Coronary artery (tissue), 2 donors: ENCODE measurements at places on chromosomes 5 and 9.

DNA sequence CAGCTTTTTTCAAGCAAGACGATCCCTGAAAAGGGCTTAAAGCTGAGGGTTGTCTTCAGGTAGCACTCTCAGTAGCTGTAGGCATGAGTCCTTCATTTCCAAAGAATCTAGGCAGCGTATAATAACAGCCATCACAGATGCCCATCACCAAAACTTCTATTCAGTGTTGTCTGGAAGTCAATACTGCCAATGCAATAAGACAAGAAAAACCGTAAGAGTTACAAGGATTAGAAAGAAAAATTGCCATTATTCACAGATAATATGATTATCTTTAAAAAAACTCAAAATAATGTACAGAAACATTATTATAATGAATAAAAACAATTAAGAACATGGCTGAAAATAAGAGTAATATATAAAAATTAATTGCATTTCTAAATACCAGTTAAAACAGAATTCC is 208.2 kb upstream of the ADRA1B start:
- no peak for DNase-seq

GRCh38 chr9:126219166-126219565 is 107.5 kb upstream of the MVB12B start:
- DNase-seq = no peak

DNA sequence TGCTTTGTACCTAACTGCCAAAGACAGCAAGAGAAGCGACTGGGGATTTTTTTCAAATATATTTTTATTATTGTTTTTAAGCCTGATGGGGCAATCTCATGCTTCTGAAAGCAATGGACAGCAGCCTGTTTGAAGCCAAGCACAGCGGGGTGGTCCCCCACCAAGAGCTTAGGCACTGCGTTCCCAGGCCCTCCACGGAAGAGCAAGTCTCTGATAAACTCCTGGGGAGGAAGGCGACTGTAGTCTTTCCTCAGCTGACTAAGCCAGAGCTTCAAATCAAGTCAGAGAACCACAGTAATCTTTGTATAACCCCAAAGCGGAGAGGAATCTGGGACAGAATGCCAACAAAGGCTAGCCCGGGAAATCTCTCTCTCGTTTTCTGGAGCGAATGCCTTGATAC is 54.4 kb downstream of the ARSB start:
- no peak for DNase-seq

DNA sequence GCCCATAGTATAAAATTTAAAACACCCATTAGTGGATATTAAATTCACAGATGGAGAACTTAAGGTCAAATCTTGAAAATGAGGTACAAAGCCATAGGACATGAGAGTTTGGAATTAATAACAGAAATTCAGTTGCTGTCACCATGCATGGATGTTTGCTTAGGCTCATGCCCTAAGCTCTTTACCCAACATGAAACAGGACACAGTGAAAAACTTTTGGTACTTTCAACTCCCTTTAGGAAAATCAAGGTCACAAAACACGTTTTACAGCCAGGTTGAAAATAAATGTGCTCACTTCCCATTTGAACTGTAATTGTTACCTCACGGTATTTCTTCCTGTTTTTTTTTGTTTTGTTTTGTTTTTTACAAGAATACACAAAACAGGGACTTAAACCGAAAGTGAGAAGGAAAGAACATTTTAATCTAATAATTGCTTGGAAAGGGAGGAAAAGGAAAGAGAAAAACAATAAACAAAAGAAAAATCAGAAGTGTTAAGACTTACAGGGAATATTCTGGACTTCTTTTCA is 6.1 kb upstream of the TOPORS start:
- no peak for DNase-seq

DNA sequence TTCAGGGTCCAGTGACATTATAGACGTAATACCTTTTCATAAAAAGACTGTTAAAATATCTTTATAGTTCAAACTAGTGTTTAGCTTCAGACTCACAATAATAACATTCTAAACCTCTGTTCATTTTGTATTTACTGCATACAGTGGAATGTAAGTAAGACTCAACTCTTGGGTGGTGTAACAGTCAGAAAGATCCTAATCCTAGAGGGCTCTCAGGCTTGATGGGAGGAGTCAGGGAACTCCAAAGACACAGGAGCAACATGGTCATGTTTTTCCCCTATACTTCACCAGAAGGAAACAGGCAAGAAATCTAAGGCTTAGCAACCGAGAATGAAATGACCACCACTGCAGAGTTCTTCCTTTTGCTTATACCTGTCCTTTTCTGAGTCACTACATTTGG is 82.6 kb downstream of the MRPS27 start:
- no peak for DNase-seq
